ENCODE measurements at places on chromosomes 12 and 14. TPM values are rescaled to one million over a fixed set of nuclear protein-coding genes. Genes with fewer than 3 reads are reported as not detected.

The RASSF8 gene
- 30.3 TPM for polyA plus RNA-seq

- no peaks in the 10 kb centered on the region for H3K4me1 ChIP-seq
- no peak overlapping the region for H3K4me3 ChIP-seq
- no peaks in the 10 kb centered on the region for H3K27me3 ChIP-seq
- DNase-seq = no peak
- H3K27ac ChIP-seq = no peak overlapping the region
Observed at GRCh38 chr12:9792961-9793617, 32.4 kb upstream of the CD69 start.

The SLC35F4 gene
- 0.32 TPM for polyA plus RNA-seq

The SEL1L gene
- 31.3 TPM for polyA plus RNA-seq

DNA sequence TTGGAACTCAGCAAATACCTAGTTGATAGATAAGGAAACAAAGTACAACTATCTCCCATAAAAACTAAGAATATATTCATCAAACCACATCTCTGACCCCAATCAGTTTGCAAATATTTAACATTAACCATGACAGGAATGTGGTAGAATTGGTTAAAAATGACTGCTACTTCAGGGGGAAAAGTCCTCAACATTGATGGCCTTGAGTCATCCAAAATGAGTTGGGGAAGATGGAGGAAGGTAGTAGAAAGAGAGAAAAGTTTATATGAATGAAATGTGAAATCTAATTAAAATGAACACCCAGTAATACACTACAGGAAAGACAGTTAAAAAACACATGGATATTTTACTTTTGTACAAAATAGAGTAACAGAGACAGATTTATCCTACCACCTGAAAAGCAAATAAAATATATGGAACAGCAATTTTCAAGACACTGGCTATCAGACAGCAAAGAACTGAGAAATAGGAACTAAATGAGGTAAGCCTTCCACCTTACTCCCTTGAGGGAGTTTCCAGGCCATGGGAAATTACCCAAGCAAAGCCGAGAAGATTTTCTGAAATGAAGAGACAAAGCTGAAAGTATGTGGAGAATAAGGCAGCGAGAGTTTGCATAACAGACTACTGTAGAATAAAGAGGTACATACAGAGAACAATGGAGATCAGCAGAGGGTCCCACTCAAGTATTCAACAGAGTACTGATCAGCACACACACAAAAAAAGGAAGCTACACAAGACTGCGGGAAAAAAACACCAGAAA is 49.6 kb downstream of the TC2N start:
- no peak overlapping the region for H3K4me3 ChIP-seq
- no peaks in the 10 kb centered on the region for H3K27me3 ChIP-seq
- no peaks in the 10 kb centered on the region for H3K4me1 ChIP-seq
- DNase-seq = no peak

DNA sequence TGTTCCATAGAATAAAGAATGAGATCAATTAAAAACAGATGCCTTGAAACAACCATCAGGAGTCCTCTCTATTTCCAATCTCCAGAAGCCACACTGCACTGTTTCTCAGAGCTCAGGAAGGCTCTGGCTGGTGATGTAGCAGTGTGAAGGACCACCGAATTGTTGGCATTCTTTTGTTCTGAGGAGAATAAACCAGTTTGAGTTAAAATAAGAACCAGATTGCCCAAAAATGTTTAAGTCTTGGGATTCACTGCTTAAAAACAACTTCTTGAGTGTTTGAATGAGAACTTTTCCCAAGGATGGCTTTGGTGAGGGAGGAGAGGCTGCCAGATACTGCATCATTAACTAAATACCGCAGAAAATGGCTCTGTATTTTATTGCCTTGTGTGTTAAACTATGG is 341.2 kb downstream of the C12orf75 start:
- peak overlapping the region; percentile 84 for H3K27ac ChIP-seq
- H3K4me3 ChIP-seq = no peak overlapping the region
- H3K27me3 ChIP-seq = no peaks in the 10 kb centered on the region
- no peak for DNase-seq

DNA sequence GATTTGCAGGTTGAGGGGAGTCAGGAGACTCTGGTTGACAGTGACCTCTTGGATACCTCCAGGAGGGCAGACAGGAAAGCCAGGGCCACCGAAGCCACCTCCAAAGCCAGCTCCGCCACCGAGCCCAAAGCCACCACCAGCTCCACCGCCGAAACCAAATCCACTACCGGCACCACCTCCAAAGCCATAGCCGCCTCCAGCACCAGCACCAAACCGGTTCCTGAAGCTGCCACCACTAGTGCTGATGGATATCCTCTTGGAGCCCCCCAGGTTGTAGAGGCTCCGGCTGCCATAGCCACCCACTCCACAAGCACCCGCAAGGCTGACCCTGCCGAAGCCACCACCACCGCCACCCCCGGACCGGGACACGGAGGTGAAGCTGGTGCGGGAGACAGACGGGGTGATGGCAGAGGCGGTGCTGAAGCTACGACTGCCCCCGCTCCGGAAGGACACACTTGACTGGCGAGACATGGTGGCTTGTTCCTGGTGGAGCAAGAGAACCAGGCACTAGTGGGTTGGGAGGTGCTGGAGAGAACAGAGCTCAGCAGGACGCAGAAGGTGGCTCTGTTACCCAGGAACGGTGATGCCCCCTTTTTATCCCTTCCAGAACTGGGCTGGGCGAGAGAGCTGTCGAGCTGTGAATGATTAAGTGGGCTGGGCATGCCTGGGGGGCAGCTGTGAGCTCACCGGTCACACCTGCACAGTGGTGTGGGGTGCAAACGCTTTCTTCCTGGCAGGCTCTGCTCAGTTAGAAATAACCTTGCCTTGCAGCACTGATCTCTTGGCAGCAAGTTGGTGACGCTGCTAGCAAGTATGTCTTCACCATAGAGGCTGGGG is at the start of gene KRT5:
Gene KRT5 (minus strand): TSS at position 569 of the 837 bp plus-strand sequence. CDS start 98 bp downstream, at position 471.
- H3K36me3 ChIP-seq = no peaks in the 10 kb centered on the region
- H3K4me3 ChIP-seq = no peak within 1 kb of the TSS
- H3K4me1 ChIP-seq = peaks cover 51% of the 10 kb centered on the region
- DNase-seq = no peak
- H3K27me3 ChIP-seq = no peaks in the 10 kb centered on the region
- no peak within 1 kb of the TSS for H3K27ac ChIP-seq

- no peaks in the 10 kb centered on the region for H3K36me3 ChIP-seq
- peaks cover 6% of the 10 kb centered on the region for H3K27me3 ChIP-seq
- no peak overlapping the region for H3K4me3 ChIP-seq
- H3K4me1 ChIP-seq = no peaks in the 10 kb centered on the region
- no peak for DNase-seq
- H3K27ac ChIP-seq = no peak overlapping the region
Observed at GRCh38 chr14:98984027-98984718, 287.8 kb downstream of the BCL11B start.

- no peak overlapping the region for H3K27ac ChIP-seq
- H3K27me3 ChIP-seq = no peaks in the 10 kb centered on the region
- no peak overlapping the region for H3K4me3 ChIP-seq
Observed at GRCh38 chr12:12209675-12210074, 57.2 kb downstream of the LRP6 start.

The TTC6 gene
- polyA plus RNA-seq = not detected

The CPNE6 gene
- polyA plus RNA-seq = not detected

GRCh38 chr14:78530078-78530477 is 359.9 kb downstream of the NRXN3 start:
- DNase-seq = peak; percentile 24
- no peaks in the 10 kb centered on the region for H3K4me1 ChIP-seq
- no peak overlapping the region for H3K4me3 ChIP-seq
- no peaks in the 10 kb centered on the region for H3K27me3 ChIP-seq
- no peak overlapping the region for H3K27ac ChIP-seq

The ARHGAP9 gene
- polyA plus RNA-seq = 6.5 TPM

DNA sequence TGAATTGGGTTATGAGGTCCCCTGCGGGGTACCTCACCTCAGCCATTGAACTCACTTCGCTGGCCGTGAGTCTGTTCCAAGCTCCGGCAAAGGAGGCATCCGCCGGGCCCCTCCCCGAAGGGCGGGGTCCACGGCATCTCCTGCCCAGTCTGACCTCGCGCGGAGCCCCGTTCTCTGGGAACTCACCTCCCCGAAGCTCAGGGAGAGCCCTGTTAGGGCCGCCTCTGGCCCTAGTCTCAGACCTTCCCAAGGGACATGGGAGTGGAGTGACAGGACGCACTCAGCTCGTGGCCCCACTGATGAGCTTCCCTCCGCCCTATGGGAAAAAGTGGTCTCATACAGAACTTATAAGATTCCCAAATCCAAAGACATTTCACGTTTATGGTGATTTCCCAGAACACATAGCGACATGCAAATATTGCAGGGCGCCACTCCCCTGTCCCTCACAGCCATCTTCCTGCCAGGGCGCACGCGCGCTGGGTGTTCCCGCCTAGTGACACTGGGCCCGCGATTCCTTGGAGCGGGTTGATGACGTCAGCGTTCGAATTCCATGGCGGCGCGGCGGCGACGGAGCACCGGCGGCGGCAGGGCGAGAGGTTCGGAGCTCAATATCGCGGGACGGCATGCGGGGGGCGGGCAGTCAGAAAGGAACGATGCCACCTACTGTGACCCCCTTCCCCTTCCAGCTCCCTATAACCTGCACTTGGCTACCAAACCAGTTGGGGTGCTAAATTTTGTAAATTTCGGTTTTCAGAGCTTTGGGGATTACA is at the start of gene PARP2:
Gene PARP2 (plus strand): TSS at position 544 of the 770 bp plus-strand sequence. CDS start 7 bp downstream, at position 551.
- no peaks in the 10 kb centered on the region for H3K27me3 ChIP-seq
- peak; percentile 100 for DNase-seq
- peaks cover 18% of the 10 kb centered on the region for H3K36me3 ChIP-seq
- peak within 1 kb of the TSS; percentile 97 for H3K27ac ChIP-seq

GRCh38 chr14:85042301-85042700 is 487.6 kb upstream of the FLRT2 start:
- no peak overlapping the region for H3K4me3 ChIP-seq
- no peak for DNase-seq
- no peaks in the 10 kb centered on the region for H3K4me1 ChIP-seq
- H3K27ac ChIP-seq = no peak overlapping the region
- no peaks in the 10 kb centered on the region for H3K27me3 ChIP-seq
- no peaks in the 10 kb centered on the region for H3K36me3 ChIP-seq

The OVCH1 gene
- 0.23 TPM for polyA plus RNA-seq

DNA sequence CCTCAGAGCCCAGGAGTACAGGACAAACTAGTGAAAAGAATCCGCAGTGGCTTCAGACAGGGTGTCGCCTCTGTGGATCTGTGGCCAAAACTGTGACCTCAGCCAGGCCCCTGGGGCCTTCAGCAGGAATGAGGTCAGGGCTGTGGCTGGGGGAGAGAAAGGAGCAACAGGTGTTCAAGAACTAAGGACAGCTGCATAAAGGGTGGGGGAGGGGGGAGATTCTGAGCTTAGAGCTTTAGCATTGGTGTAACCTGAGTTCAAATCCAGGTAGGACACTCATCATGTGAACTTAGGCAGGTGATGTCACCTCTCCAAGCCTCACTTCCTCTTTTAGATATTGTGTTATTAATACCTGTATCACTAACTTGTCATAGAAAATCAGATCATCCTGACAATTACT is 40.9 kb upstream of the CORO1C start:
- H3K4me3 ChIP-seq = no peak overlapping the region
- H3K36me3 ChIP-seq = no peaks in the 10 kb centered on the region
- H3K27ac ChIP-seq = peak overlapping the region; percentile 93
- H3K4me1 ChIP-seq = peaks cover 62% of the 10 kb centered on the region
- peak; percentile 78 for DNase-seq

GRCh38 chr12:32780071-32780470 is 24.4 kb upstream of the YARS2 start:
- DNase-seq = peak; percentile 16
- H3K4me3 ChIP-seq = no peak overlapping the region
- H3K36me3 ChIP-seq = no peaks in the 10 kb centered on the region
- H3K27ac ChIP-seq = no peak overlapping the region
- peaks cover 4% of the 10 kb centered on the region for H3K27me3 ChIP-seq

The DLK1 gene
- 1,619 TPM for polyA plus RNA-seq

DNA sequence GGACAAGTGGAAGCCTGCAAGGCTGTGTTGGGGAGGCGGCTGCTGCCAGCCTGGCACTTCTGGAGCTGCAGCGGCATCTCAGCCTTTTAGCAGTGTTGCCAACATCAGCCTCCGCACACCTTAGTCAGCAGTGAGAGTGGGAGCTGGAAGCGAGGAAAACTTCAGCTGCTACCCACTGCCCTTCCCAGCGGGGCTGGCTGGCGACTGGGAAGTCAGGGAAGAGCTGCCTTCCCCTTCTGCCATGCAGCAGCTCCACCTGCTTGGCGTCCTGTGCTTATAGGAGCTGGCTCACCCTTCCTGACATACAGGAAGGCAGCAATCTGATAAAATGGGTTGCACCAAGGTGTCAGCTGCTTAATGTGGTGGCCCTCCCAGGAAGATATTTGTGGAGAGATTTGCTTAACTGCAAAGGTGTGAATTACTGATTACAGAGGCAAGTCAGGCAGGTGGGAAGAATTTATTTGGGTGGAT is 15.4 kb upstream of the PLEKHG3 start:
- no peak overlapping the region for H3K4me3 ChIP-seq
- no peaks in the 10 kb centered on the region for H3K36me3 ChIP-seq
- peaks cover 39% of the 10 kb centered on the region for H3K4me1 ChIP-seq
- H3K27ac ChIP-seq = no peak overlapping the region
- no peak for DNase-seq
- peaks cover 7% of the 10 kb centered on the region for H3K27me3 ChIP-seq

DNA sequence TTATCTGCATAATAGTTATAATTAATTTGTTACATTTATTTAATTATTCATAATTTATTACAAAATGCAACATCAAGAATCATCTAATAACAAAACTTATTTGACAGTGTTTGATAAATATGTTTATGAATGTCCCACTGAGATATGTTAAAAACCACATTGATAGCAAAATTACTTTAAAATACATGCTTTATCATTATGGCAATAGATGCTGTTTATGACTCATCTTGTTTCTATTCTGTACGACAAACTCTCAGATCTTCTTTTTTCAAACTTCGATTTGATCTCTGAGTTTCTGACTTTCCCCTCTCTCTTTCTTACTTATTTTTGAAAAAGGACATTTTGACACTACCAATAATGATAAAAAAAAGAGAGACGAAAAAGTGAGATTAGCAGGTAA is 56.8 kb upstream of the LRRK2 start:
- H3K4me3 ChIP-seq = no peak overlapping the region
- no peak overlapping the region for H3K27ac ChIP-seq
- H3K27me3 ChIP-seq = no peaks in the 10 kb centered on the region
- DNase-seq = no peak
- no peaks in the 10 kb centered on the region for H3K4me1 ChIP-seq

DNA sequence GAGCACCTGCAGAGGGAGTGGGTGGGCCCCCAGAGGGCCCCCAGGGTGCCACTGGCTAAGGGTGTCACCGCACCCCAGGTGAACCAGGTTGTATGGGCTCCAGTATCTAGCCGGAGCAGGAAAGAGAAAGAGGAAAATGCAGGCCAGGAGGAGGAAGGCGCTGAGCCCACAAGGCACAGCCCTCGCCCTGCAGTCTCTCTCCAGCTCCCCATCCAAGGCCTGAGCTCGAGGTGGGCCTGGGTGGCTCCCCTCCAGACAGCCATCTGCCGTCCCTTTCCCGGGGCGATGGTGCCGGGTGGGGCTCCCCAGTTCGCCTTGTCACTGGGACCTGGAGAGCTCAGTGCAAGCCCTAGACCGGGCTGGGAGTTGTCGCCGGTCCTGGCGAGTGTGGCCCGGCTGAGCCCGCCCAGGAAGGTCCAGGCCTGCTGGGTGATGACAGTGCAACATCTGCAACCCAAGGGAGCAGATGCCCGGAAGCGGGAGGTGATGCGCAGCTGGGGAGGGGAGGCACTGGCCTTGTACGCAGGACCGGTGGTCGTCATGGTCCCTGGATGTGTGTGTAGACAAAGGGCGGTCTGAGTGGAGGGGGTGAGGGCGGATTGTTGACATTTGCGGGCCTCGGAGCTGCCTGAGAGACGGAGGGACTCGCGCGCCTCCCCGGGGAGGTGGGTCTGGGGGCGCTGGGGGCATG is 716 bp downstream of the TMEM179 start:
- no peak overlapping the region for H3K4me3 ChIP-seq
- no peak for DNase-seq
- no peaks in the 10 kb centered on the region for H3K36me3 ChIP-seq
- peaks cover 41% of the 10 kb centered on the region for H3K27me3 ChIP-seq
- H3K27ac ChIP-seq = no peak overlapping the region

Data from muscle of leg (tissue), 16 donors.